ENCODE measurements at places on chromosomes 6 and 20.

DNA sequence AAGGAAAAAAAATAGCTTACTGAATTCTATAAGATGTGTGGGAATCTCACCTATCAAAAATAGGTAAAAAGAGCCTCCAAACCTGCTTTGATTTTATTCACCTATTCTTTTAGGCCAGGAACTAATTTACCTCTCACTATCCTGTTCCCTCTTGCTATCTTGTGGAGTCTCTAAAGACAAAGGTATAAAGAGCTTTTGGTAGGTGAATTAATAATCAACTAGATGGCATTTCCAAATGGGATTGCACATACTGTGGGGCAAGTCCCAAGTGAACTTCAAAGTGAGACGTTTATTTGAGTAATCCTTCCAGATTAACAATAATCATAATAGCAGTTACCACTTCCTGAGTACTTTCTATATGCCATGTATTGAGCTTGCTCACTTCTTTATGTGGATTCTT, 2.8 kb downstream of the FAM8A1 start:
- no peak for DNase-seq

- DNase-seq = no peak
These were observed 68.4 kb upstream of the PHIP start for GRCh38 chr6:79146421-79146820.

DNA sequence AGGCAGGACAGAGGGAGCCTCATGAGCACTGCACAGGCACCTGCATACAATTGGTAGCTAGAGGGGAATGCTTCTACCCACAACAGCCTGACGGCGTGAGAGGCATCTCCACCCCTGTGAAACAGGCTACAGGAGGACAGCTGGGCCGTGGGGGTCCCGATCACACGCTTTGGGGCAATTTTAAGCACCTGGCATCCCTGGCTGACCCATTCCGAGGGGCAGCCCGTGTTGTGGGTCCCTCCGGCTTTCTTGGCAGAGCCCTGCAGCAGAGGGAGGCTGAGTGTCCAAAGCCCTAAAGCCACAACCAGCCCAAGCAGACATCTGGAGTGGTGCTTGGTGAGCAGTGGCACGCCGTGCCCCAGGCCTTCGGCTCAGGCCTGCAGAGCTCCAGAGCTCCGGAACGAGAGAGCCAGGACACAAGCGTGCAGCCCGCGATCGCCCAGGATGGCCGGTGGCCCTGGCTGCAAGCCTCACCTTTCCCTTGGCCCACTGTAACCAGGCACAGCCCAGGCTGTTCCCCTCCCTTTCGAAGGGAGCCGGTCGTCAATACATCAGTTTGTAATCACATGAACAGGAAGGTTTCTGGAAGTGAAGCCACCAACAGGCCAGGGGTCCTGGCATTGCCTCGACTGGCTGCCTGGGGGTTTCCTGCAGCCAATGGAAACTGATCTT, 81.4 kb downstream of the DLL1 start:
- DNase-seq = peak; percentile 40

DNA sequence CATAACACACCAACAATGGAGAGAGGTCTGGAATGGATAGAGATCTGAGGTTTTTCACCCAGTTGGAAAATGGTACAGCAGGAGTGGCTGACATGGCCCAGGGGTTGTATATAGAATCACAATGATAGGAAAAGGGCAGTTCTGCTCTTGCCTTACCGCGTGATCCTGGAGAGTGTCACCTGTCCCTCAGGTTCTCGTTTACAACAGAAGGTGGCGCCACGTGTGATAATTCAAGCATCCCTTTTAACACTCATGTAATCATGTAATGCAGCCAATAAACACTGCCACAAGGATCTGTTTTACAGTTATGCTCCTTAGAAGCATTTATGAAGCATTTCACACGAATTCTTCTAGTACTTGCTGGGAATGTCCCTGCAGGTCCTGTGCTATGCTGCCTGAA, 12.9 kb upstream of the WFDC2 start:
- DNase-seq = no peak

DNA sequence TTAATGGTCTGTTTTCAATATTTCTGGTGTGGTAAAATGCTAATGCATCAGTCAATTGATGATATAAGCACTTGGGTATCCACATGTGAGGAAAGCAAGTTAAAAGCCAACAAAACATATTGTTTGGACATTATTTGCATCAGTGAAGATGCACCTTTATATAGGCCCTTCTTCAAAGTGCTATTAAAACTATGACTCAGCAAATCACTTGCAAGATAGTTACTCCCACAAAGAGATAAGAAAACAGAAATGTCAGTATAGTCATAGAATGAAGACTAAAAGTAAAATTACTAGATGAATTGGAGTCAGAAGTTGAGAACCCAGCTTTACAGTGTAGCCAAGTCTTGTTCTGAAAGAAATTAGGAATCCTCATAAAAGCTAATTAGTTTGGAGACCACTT, 14.6 kb upstream of the GRM1 start:
- DNase-seq = no peak

DNA sequence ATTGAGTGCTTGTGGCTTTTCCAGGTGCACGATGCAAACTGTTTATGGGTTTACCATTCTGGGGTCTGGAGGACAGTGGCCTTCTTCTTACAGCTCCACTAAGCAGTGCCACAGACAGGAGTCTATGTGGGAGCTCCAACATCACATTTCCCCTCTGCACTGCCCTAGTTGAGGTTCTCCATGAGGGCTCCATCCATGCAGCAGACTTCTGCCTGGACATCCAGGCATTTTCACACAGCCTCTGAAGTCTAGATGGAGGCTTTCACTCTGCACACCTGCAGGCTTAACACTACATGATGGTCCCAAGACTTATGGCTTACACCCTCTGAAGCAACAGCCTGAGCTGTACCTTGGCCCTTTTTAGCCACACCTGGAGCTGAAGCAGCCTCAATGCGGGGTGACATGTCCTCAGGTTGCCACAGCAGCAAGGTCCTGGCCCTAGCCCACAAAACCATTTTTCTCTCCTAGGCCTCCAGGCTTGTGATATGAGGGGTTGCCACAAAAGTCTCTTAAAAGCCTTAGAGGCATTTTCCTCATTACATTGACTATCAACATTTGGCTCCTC, 552.2 kb downstream of the TFAP2A start:
- DNase-seq = no peak

DNA sequence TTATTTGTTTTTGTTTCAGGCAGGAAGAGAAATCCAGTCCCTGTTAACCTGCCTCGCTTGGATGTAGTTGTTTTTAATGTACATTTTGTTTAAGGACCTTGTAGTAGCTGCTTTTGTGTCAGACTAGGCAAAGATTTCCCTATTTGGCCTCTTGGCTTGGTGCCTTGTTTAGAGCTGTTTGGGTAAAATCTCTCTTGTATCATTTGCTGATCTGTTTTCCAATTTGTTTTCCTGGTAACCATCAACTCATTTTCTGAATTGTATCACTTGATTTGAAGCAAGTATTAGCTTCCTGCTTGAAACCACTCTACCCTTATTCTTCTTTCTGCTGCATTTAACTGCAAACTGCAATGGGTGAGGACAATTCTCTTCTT, 160.7 kb downstream of the ZFAND3 start:
- no peak for DNase-seq

DNA sequence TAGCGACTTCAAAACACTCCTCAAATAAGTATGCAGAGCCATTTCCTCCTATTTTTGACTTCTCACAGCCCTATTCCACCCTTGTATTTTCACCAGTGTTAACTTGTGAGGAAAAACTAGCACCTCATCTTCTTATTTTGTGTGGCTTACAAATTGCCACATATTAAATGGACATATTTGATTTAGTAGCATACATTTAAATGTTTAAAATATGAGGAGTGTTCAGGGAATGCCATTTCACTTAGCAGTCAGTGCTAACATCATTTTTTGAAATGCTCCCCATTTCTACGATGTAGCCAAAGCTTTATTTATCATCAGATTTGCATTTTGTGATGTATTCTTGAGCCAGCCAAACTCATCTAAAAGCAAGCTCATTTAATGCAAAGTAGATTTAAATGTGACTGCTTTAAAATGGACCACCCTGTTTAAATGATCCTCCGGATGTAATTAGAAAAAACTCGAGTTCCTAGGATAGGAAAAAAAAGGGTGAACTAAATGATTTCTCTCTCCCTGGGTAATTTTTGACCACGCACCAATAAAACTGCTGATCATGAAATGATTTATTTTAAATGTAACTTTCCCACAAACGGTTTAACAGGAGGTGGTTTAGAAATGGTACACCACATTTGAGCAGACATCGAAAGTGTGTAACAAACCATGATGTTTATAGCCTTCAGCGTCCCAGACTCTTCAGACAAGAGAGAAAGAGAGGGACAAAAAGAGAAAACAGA, 172.6 kb downstream of the CD83 start:
- no peak for DNase-seq

- DNase-seq = no peak
These were observed 53.7 kb downstream of the UST start for GRCh38 chr6:148800536-148800935.

DNA sequence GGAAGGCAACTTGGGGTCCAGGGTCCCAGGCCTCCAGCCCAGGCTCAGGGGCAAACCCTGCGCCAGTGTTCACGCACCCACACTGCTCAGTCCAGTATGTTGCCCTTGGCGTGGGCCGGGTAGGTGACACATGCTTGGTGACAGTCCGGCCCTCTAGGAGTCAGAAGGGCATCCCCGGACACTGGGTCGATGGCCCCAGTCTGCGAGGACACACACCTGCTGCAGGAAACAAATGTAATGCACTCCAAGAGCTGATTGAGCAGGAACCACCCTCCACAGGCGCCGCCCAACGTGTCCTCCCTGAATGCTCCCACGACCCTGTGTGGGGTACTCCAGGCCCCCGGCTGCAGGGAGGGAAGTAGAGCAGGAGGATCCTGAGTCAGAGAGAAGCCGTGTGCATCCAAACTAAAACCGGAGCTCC, 160.7 kb downstream of the DLL1 start:
- DNase-seq = peak; percentile 36

DNA sequence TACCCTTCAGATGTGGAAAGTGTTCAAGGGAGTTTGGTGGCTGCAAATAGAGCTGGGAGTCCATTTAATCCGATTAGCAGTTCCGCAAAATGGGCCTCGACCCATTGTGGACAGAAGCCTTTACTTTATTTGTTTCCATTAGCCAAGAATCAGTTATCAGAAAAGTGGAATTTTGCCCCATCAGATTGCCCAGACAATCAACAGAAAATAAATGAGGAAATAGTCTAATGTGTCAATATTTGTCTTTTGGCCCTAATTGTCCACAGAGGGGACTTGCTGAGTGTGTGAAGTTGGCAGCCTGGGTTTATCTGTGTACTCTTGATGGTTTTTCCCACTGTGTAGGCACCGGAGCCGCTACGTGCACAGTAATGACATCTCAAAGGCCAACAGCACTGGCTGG, 134.3 kb downstream of the LINC00237 start:
- DNase-seq = no peak

DNA sequence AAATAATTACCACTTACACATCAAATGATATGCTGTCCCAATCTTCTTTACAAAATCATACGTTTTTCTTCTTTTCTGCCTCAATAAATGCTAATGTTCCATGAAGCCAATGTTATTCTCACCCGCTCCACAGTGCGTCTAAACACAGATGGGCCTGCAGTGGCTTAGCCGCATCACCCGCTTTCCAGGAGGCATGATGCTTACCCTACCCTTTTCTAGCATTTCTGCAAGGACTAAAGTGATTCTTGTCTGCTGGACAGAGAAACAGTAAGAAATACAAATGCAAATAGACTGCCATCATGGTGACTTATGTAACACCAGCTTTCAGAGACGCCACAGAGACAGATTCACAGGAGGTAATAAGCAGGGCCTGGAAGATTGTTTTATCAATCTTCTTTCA, 104.4 kb downstream of the RNASET2 start:
- no peak for DNase-seq

DNA sequence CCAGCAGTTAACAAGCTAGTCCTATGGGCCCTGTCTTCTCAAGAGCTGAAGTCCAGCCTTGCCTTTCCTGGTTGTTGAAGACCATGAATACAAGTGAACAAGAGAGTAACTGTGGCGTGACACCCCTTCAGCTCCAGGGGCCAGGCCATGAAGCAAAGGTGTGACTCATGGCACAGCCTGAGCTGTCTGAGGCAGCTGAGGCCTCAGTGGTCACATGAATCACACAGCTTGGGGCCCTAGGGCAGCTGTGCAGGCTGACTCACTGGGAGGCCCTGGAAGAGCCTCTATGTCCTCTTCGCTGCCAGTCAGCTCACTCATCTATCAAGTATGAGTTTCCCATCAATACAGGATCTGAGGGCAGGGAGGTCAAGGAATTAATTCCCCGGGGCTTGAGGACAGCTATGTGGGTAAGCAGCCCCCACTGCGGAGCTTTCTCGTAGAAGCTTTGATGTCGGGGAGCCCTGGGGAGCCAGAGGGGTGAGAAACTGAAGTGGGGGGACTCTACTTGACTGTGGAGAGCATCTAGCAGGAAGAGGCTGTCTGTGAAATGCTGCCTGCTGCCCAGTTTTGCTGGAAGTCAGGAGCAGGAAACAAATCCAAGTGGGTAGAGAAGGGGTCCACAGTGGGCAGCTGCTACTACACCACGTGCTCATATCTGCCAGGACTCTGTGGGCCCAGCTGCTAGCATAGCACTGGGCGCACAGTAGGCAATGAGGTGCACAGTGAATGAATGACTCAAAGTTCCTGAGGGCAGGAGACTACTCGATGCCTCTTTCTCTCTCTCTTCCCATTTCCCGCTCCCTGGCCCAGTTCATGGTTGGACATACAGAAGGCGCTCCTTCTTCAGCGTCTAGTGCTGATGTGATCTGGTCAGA, 13.7 kb upstream of the FAM83C start:
- no peak for DNase-seq

GRCh38 chr6:50653253-50653652, 60.1 kb upstream of the TFAP2D start:
- DNase-seq = no peak

- no peak for DNase-seq
These were observed 12.7 kb downstream of the IGF2R start for GRCh38 chr6:159981403-159982245.

GRCh38 chr6:17178326-17178725, 76.5 kb downstream of the STMND1 start:
- no peak for DNase-seq

DNA sequence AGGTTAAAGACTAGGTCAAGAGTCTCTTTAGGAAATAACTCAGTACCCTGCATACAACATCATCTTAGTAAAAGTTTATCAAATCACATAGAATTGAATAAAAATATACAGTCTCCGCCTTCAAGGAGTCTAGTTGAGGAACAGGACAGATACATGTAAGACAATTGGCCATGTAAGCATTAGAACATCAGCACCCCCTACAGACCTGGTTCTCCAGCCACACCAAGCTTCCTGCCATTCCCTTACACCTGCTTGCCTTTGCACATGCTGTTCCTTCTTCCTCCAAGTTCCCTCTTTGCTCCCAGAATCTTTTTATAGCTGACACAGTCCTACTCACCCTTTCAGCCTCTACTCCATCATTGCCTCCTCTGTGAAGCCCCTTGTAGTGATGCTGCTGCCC, 187.8 kb upstream of the LRFN2 start:
- DNase-seq = no peak

DNA sequence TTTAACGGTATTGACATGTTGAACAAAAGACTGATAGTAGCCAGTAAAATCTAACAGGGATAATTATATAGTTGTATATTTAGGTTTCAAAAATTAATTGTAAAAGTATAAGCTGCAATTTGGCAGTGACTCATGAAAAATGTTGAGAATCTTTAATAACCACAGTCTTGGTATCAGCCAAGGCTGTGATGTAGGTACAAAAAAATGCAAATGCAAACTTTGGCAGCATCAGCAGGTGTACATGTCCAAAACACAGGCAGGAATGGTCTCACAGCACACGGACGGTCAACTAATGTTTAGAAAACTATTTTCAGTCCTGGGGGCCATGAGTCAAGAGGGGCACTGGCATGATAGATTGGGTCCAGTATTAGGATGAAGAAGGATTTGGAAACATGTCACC, 58.5 kb upstream of the BEND3 start:
- no peak for DNase-seq

- no peak for DNase-seq
These were observed 373.7 kb downstream of the DOK5 start for GRCh38 chr20:54848984-54849538.

Data from right forelimb (tissue), 1 donor.